ENCODE measurements at places on chromosomes 6 and 20. TPM values are rescaled to one million over a fixed set of nuclear protein-coding genes. Genes with fewer than 3 reads are reported as not detected.

Gene LY6G6C
- not detected for total RNA-seq

Gene BPIFB1
- not detected for total RNA-seq

DNA sequence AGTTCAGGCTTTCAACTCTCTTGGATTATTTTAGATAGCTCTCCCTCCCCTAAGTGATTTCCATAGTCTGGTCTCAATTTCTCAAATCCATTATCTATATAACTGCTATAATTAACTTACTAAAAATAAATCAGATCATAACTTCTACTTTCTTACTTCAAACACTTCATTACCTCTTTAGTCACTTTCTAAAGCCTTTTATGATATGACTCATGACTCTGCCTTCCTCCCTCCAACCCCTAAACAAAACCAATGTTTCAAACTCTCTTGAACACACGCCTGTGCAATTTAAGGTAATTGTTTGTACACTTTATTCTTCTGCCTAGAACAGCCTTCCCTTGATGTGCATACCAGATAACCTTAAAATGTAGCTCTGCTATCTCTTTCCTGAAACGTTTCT, 100.5 kb downstream of the LMBRD1 start:
- DNase-seq: no peak

DNA sequence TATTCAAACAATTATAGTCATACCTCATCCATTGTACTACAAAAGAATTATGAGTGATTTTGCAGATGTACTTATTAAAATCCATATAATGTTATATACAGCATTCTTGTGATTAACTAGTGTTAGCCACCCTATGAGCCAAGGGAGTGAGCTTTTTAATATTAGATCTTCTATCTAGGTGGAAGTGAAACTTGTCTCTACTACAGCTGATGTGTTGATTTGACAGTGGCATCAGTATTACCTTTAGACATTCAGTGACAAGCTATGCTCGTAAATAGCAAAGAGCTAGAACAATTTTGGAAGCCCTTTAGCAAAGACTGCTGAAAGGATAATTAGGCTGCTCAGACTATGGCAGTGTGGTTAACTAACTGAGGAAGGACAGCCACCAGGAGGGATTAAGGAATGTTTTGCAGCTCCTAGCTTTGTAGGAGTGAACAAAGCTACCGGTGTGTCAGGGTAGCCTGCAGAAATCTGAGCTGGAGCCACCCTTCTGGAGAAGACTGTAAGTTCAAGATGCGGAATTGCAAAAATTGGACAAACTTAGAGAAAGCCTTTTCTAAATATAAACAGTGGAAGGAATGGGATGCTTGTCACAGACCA, 73.7 kb downstream of the AFG1L start:
- no peak for DNase-seq
